CD4-positive, alpha-beta T cell treated with Interleukin-12 subunit alpha and Interleukin-12 subunit beta, for 1 hour (primary cell): ENCODE measurements at places on chromosomes 1 and 21.
A peak's percentile ranks its signal among the peaks of the same experiment; 100 is the strongest.

- DNase-seq = no peak
Observed at GRCh38 chr1:165686971-165687433, 11.4 kb downstream of the ALDH9A1 start.

- DNase-seq = no peak
Observed at GRCh38 chr21:44054710-44055109, 42.6 kb downstream of the TRAPPC10 start.

DNA sequence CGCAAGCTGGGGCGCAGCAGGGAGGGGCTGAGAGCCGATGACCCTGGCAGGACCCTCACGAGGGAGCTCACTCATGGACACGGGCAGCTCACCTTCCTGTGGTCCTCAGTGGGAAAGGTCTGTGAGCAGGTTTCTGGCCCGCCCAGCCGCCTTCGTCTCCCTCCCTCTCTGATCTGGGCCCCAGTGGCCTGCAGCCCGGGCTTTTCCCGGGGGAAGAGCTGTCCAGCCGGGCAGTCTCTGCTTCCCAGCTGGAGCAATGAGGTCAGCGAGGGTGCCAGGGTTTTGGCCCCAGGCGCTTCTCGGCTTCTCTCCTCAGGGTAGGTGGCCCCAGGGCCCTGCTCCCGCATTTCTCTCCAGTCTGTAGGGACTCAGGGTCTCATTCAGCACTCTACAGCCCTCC lies 22.2 kb upstream of the ARHGEF16 start:
- DNase-seq = no peak

GRCh38 chr1:156664767-156665411 lies 12.3 kb downstream of the NES start:
- no peak for DNase-seq

DNA sequence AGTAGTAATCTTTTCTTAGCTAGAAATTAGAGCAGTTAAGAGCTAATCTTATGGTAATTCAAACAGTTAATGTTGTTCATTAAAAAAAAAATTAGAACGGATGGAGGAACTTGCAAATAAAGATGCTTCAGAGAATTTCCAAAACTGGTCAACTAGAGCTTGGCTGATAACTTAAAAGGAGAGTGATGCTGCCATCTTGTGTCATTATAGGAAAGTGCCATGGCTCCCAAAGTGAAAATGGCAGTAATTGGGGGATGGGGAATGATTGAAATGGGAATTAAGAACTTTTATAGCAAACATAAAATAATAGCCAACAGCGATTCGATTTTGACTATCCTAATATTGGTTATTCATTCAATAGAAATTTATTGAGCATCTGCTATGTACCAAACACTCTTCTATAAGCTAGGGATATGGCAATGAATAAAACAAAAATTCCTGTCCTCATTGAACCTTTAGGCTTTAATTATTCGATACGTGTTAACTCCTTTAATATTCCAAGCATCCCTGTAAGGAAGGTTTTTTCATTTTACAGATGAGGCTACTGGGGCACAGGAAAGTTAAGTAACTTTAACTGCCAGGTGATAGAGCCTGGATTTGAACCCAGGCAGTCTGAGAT lies 5.7 kb upstream of the PLPP3 start:
- DNase-seq = no peak

DNA sequence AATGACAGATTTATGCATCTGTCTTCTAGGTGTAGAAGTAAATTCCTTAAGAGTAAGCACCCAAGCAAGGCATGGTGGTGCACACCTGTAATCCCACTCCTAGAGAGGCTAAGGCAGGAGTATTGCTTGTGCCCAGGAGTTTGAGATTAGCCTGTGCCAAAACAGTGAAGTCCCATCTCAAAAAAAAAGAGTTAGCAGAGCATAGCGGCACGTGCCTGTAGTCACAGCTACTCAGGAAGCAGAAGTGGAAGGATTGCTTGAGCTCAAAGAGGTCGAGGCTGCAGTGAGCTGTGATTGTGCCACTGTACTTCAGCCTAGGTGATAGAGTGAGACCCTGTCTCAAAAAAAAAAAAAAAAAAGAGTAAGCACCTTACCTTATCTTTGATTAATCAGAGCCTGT lies 15.1 kb upstream of the TIPRL start:
- no peak for DNase-seq

DNA sequence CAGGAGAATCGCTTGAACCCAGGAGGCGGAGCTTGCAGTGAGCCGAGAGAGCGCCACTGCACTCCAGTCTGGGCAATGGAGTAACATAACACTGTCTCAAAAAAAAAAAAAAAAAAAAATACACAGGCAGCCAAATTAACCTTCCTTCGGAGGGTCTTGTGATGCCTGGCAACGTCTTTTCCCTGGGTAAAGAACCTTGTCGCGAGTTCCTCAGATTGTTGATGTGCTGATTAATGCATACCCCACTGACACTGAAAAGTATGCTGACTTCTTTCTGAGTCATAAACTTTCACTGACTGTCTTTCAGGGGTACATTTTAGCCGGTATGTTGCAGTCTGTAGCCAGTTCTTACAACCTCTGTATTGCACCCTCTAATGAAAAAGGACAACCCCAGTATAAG lies 95.1 kb upstream of the SOD1 start:
- no peak for DNase-seq

- no peak for DNase-seq
Observed at GRCh38 chr1:119159966-119160365, 19.5 kb upstream of the WARS2 start.

- no peak for DNase-seq
Observed at GRCh38 chr1:187862506-187862905, 1033.8 kb downstream of the PLA2G4A start.

DNA sequence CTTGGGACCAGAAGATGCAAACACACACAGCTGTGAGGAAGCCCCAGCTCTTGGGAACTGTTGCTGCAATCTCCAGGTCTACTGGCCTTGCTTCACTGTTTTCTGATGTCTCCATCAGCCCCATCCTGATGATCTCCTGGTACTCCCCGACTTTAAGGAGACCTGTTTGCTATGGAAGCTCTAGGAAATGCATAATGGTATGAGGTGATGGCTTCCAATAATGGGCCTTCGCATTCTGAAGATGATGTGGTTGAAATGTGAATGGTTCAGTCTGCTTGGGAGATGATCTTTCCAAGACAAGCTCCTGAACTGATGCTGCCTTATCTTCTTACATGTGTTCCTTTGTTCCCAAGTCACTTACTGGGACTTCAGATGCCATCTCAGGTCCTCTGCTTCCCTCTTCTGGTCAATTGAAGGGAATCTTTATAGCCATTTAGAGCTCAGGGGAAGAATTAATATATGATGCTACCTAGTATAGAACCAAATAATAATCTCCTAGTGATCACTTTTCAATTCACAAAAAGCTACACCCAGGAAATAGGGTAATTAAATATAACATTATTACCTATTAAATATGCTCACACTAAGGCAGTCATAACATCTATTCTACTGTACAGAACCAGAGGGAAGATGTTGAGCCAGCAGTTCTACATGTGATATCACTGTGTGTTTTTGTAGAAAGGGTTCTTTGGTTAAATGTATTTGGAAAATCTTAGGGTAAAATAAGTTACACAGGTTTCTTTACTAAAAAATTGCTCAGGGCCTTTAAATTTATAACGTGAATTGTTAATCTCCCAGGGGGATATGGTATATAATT lies 73.9 kb upstream of the VTCN1 start:
- DNase-seq = no peak

- DNase-seq = no peak
Observed at GRCh38 chr21:42722153-42722552, 68.7 kb downstream of the PDE9A start.

- no peak for DNase-seq
Observed at GRCh38 chr21:32916522-32917099, 109.1 kb upstream of the OLIG2 start.

DNA sequence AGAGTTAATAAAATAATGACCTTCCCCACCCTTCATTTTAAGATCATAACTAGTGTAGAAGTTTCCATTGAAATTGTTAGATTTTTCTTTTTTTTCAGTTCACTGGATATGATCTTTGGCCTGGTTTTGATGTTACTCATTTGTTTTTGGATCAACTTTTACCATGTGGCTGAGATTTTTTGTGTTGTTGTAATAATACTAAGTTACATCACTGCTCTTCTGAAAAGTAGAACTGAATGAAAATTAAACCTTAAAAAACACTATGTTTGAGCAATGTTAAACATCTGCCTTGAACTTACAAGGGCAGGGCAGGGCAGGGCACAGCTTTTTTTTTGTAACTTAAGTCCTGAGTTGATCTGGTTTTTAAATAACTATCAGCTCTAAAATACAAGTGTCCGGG lies 204.8 kb upstream of the ADAMTS5 start:
- no peak for DNase-seq

DNA sequence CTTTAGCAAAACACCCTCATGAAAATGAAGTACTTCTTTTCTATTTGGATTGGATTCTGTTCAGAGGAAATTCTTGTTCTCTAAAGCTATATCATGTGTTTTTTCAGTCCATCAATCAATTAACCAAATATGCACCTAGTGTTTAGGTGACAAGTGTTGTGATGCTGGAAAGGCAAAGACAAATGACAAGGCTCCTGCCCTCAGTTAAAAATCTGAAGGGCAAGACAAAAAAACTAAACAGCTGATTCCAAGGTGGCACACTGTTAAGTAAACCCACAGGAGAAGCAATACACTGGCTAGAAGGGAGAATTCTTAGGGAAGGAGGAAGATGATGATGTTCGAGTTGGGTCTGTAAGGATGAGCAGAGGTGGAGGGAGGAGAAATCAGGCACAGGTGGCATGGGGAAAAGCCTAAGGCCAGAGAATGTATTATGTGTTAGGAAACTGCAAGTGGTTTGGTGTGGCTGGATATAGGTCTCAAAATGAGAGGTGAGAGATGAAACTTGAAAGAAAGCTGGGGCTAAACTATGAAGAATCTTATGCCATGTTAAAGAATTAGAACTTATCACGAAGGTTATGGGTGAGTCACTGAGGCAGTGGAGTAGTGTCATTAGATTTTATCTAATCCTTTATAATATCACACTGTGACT lies 51.8 kb upstream of the GFI1 start:
- peak; percentile 22 for DNase-seq

- no peak for DNase-seq
Observed at GRCh38 chr1:208280681-208281450, 36.7 kb upstream of the PLXNA2 start.

DNA sequence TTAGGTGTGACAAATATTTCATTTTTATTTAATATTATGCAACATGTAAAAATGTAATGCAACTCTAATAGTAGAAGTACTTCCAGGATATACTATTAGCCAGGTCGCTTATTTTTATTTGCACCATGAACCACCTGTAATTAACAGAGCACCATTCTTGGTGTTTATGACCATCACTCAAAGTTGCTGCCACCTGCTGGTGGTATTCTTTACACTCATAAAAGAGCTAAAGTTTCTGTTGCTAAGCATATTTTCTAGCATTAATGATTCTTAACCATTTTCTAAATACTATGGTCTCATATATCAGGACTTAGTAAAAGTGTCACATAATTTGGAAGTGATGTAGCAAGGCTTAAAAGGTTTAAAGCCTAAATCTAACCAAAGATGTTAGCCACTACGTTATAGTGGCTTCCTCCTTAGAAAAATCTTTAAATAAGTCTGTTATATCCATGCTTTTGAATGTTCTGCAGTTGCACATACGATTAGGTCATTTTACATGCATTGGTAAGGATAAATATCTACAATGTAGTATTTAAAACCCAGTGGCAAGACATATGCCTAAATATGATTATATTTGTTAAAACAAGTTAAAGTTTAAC lies 244.5 kb downstream of the NEGR1 start:
- DNase-seq = no peak

DNA sequence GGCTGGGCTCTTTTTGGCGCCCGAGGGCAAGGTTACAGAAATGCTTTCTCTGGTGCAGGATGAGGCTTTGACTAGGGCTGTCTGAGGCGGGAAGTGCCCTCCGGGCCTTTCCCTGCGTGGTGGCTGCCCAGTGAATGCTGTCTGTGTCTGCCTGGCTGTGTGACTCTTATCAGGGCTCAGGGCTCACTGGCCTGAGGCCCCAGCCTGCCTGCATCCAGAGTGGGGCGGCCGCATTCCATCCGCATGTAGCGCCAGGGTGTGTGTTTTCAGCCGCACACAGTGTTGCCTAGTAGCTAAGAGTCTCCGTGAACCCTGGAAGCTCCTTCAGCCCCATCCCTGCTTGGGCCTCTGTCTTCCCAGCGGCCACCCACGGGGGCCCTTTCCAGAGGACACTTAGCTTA lies 59.1 kb downstream of the FAAP20 start:
- no peak for DNase-seq

DNA sequence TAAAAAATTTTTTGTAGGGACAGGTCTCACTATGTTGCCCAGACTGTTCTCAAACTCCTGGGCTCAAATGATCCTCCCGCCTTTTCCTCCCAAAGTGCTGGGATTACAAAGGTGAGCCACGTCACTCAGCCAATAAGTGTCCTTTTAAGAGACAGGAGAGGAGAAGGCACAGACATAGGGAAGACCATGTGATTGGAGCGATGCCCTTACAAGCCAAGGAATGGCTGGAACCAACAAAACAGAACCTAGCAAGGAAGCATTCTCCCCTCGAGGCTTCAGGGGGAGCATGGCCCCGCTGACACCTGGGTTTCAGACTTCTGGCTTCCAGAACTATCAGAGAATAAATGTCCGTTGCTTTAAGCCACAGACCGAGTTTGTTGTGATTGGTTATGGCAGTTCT lies 37.0 kb downstream of the NDUFS5 start:
- no peak for DNase-seq

- peak; percentile 82 for DNase-seq
Observed at GRCh38 chr1:44714944-44715571, 15.9 kb downstream of the RNU5D-1 start.

GRCh38 chr1:112307930-112308591 lies 88.0 kb upstream of the CTTNBP2NL start:
- no peak for DNase-seq

DNA sequence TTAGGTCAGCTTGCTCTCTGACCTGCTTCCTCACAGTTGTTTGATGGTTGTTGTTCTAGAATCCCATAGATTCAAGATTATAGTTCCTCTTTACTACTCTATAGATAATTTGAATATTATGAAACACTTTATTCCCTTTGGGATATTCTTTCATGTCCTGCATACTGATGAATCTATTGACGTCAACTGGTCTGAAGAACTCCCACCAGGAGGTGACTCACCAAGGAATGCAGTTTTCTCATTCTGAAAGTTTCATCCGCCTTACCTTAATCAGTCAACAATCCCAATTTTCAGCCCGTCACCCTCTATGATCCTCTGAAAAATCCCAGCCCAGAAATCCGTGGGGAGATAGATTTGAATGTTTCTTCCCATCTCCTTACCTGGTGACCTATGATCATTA lies 834.1 kb upstream of the PRMT6 start:
- DNase-seq = no peak
